Mammary epithelial cell (primary cell): ENCODE measurements at places on chromosomes 3 and 15. TPM values are rescaled to one million over a fixed set of nuclear protein-coding genes. Genes with fewer than 3 reads are reported as not detected.

ANKRD63 gene
- total RNA-seq, result not detected

GOLGA8S gene
- not detected for total RNA-seq

CEP70 gene
- 18.7 and 25.0 TPM in 2 replicates for total RNA-seq

HYAL1 gene
- 0.40 and 0.75 TPM in 2 replicates for total RNA-seq

TMEM207 gene
- not detected in 2 replicates for total RNA-seq

FMN1 gene
- 1.7 and 4.2 TPM in 2 replicates for total RNA-seq

NRROS gene
- total RNA-seq, result 0.40 and 1.1 TPM in 2 replicates

FEZF2 gene
- not detected for total RNA-seq
